Fibroblast of the conjunctiva (primary cell): ENCODE measurements at places on chromosomes 4 and X.

GRCh38 chr4:3702561-3703221, 63.5 kb upstream of the ADRA2C start:
- no peak for DNase-seq

DNA sequence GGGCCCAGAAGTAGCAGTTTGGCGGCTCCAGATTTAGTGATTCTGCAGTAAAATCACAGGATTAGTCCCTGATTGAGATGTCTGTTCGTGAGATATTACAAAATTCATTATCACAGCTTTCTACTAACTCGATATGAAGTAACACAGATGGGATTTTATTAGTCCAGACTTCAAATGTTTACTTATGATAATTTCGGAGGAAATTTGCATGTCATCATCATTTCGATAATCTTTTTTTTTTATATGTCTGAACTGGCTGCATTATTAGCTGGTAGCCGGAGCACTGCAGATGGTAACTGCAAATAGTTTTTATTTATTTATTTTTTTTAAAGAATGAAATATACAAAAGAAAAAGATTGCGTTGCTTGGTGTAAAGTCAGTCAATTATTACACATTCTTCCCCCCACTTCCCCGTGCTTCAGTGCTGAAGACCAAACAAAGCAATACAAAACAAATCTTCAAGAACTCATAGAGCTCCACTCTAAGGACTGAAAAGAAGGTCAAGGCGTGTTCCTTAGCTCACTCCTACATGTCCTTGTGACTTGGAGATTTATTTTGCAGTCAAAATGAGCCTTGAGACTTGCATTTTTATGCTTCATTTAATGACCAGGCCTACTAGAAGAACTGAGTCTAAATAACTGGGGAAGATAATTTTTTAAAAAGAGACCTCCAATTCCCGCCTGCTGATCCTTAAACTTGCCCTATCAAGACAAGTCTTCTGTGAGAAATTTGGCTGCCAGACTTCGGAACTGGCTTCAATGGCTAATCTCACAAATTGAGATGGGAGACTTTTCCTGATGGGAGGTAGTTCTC, 11.7 kb upstream of the PITX2 start:
- DNase-seq: no peak

- no peak for DNase-seq
Observed at GRCh38 chr4:1296324-1297022, 6.8 kb downstream of the MAEA start.

GRCh38 chr4:103499094-103499493, 220.7 kb downstream of the TACR3 start:
- DNase-seq: peak; percentile 52

DNA sequence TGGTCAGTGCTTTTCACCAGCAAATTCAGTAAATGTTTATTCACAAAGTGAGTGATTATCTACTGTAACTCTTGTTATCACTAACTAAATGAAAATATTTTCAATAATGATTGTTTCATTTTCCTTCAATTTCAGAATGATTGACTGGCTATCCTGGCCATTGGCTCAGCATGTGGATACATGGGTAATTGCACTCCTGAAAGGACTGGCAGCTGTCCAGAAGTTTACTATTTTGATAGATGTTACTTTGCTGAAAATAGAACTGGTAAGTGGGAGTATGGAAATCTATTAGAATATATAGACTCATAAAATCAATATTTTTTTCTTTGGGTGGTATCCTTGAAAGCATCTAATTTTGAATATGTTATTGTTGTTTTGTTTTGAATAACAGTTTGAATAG, 10.9 kb downstream of the USP38 start:
- no peak for DNase-seq

- DNase-seq: peak; percentile 89
Observed at GRCh38 chr4:176270669-176271068, 1.6 kb upstream of the ASB5 start.

GRCh38 chr4:132642016-132642817, 506.9 kb upstream of the PCDH10 start:
- DNase-seq: peak; percentile 23

DNA sequence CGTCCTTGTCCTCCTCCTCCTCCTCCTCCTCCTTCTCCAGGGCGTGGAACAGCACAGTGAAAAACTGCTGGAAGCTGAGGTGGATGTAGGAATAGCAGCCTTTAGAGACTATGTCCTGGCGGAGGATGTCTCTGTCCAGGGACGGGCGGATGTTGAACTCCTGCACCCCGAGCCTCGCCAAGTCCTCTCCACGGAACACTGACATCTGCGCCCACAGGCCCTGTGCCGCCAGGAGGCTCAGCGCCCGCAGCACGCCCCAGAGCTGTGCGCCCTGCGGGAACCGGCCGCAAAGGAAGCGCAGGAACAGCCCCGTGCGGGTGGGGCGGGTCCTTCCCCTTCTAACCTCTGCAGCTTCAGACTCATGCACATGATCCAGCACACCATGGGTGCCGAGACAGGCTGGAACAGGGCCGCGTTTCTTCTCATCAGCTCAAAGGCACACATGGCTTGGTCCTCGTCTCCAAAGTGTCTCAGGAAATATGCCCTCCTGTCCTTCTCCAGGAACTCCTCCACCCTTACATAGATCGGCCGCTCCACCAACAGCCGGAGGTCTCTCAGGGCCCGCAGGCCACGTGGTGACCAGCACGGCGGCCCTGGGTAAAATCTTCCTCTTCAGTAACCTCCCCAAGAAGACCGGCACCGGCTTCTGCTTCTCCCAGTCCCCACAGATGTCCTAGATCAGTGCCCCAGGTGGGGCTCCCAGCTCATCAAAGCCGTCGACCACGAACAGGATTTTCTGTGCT, 1.2 kb downstream of the NLRP2B start:
- DNase-seq: no peak

- DNase-seq: peak; percentile 29
Observed at GRCh38 chr4:46254788-46255187, 130.9 kb upstream of the GABRG1 start.
